ENCODE measurements at places on chromosomes 5 and 9.

DNA sequence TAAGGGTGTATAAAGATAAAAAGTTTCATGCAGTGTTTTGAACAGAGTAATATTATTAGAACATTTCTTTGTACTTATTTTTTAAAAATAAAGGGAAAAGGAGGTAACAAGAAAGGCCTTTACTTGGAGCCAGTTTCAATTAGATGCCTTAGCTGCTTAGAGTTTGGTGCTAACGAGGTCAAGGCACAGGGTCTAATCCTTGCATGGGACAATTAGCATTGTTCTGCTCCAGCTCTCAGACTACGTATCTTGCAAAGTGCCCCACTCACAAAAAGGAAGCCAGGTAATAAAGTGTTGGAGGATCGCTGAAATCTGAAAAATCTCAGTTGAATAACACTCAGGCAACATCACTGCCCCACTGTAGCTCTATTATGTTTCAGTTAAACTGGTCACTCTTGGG is 2011.3 kb downstream of the EFNA5 start:
- no peak for DNase-seq

DNA sequence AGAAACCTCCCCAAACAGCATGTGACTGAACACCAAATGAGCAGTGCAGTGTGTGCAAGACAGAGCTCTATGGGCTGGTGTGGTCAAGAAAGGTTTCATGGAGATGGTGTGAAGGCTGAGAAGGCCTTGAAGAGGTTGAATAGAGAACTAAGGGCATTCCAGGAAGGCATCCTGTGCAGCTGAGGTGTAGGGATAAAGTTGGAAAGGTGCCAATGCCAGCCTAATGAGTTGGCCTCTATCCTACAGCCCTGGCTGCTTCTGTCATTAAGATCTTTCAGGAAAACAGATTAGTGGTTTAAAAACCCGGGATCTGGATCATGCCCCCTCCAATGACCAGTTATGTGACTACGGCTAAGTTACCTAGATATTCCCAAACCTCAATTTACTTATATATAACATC is 4.0 kb downstream of the HDAC3 start:
- no peak for DNase-seq

DNA sequence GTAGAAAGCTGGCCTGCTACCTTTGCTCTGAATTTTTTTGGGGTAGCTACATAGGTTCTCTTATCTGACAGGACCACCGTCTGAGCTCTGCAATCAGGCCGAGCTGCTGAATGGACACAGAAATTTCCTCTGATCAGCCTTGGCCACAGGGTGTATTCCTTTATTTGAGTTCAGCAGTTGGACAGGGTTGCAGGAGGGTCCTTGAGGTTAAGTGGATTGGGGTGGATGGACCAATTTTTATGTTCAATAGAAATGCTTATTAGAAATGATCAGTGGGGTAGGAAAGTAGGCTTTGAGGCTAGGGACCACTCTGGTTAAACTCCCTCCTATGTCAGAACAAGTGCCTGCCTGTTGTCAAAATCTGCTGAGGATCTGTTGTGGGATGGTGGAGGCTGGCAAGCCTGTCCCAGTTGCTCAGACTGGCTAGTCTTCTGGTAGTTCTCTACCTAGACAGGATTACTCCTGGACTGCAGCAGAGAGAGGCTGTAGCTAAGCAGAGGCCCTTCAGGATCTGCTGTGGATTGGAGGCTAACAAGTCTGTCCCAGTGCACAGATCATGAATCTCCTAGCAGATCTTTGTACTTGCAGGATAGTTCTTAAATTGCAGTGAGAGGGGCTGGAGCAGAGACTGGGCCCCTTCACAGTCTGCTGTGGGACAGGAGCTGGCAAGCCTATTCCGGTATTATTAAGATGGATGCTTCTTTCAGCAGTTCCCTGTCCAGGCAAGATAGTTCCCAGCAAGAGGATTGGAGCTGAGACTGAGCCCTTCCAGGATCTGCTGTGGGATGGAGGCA is 18.0 kb downstream of the XRCC4 start:
- DNase-seq: no peak

DNA sequence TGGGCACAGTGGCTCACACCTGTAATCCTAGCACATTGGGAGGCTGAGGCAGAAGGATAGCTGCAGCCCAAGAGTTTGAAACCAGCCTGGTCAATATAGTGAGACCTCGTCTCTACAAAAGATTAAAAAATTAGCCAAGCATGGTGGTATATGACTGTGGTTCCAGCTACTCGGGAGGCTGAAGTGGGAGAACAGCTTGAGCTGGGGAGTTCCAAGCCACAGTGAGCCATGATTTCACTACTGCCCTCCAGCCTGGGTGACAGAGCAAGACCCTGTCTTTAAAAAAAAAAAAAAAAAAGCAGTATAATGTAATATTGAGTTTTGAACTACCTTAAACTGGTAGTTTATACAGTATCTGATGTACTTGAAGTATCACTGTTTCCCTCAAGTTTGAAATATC is 358.4 kb downstream of the EBF1 start:
- DNase-seq: no peak

- no peak for DNase-seq
These were observed 469.7 kb downstream of the PRELID2 start for GRCh38 chr5:145365464-145365863.

GRCh38 chr9:88056876-88057275 is 81.4 kb downstream of the SPATA31C2 start:
- DNase-seq: no peak

DNA sequence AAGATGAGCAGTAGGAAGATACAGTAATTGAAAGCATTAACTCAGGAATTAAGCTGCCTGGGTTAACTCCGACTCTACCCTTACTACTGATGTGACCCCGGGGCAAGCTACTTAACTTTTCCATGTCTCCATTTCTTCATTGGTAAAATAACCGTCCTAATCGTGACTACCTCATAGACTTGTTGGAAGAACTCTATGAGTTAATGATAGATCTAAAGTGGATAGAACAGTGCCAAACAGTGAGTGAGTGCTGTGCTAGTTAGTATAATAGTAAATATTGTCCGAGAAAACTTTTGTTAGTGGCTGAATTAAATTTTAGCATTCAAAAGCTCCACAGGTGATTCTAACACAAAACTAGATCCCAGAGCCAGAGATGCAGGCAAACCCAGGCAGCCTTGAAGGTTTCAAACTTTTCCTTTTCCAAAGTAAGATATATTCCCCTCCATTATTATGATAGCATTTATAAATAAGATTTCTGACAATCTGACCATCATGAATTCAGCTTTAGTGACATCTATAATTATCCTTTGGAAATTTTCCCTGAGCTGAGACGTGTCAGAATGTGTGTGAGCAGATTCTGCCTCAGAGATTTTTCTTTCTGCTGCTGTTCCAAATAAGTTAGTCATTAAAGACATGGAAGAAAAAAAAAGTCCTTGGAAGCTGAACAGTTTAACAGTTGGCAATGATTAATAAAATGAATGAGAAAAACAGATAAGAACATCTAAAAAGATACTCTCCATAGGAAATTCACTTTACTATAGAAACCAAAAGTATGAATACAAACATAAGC is 369.5 kb downstream of the PRELID2 start:
- DNase-seq: no peak

DNA sequence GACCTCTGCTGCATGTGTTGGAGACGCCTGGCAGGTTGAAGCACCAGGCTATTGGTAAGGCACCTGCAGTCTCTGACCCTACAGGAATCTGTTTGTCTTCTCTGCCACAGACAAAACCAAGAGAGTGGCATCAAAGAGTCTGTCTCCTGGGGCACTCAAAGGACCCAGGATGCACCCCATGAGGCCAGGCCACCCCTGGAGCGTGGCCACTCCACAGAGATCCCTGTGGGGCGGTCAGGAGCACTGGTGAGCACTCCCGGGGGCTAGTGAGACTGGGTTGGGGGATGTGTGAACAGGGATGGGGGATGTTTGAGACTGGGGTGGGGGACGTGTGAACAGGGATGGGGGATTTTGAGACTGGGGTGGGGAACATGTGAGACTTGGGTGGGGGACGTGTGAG is 240.3 kb downstream of the CACNA1B start:
- no peak for DNase-seq

GRCh38 chr9:4084435-4084818 is 215.4 kb downstream of the GLIS3 start:
- no peak for DNase-seq

DNA sequence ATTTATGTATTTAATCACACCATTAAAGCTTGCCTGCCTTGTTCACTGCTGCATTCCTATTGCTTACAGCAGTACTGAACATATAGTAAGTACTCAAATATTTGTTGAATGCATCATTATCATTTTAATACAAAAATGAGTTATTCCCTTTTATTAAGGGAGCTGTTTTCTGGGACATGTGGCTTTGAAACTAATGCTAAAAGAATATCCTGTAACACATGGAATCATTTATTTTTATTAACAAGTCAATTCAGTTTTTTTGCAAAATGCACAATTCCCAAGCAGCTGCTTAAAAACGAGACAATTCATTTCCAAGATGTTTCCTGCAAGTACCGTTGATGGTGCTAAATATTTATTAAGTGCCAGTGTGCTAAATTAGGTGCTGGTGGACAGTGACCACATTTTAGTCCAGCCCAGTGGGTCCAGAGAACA is 148.3 kb upstream of the NR3C1 start:
- DNase-seq: no peak

- peak; percentile 32 for DNase-seq
These were observed 4.9 kb downstream of the IRX2 start for GRCh38 chr5:2746561-2747032.

- no peak for DNase-seq
These were observed 2.2 kb downstream of the THBS4 start for GRCh38 chr5:80037366-80037765.

DNA sequence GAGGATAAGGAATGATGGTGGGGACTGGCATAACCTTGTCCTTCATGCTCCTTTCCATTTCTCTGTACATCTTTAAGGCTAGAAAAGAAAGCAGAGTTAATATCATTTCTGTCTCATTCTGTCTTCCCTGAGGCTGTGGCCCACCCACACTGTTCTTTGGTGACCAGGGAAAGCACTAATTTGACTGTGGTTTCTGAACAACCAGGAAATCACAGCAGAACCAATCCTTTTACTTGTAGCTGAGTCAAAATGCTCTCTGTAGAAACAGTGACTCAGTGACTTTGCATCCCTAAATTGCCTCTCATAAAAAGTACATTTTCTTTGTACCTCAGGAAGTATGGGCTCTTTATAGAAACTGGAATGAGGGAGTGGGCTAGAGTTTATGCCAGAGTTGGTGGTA is 28.1 kb downstream of the IL33 start:
- DNase-seq: no peak

GRCh38 chr5:181119105-181119504 is 11.9 kb downstream of the OR2V1 start:
- no peak for DNase-seq

DNA sequence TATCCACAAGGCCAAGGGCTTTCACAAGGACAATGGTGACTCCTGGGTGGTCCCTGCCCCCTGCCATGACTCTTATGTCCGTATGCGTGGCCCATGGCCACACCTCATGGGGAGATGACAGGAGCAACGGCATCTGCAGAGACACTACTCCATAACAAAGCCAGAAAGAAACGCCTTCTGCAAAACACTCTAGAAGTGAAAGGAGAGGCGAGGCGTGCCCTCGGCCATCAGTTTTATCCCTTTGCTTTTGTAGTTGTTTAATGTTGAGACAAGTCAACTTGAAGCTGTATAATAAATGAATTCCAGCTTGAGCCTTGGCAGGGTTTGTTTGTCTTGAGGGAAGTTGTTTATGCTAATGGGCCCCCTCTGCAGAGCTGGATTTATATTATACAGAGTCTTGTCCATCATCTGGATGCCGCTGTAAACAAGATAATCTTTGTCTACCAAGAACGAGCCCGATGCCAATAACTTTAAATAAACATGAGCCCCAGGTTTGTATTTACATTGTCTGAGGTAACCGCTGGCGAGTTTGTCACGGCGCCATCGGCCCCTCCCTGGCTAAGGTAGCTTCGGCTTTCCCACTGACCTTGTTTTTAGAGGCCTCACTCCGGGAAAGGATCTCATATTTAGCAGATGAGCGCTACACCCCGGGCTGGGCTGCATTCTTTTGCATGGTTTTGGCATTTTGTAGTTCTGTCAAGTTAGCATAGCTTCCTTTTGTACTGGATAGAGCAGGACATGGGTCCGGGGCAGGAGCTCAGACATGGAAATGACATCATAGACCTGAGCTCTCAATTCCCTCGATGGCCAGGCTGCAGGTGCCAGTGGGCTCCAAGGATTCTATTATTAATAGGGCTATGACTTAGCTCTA is 165.3 kb downstream of the ERCC6L2 start:
- DNase-seq: no peak

- no peak for DNase-seq
These were observed 927.6 kb upstream of the DMAC1 start for GRCh38 chr9:8727191-8727590.

- no peak for DNase-seq
These were observed 42.5 kb upstream of the ALDH1A1 start for GRCh38 chr9:72995131-72996024.

DNA sequence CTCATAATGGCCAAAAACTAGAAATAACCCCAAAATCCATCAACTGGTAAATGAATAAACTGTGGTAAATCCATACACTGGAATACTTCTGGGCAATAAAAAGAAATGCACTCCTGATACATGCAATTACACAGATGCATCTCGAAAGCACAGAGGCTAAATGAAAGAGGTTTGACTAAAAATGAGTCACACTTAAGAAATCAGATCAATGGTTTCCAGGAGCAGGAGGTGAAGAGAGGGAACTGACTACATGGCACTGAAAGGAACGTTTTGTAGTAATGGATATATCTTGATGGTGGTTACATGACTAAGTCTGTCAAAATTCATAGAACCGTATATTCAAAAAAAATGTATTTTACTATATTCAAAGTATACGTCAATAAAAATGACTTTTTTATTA is 42.4 kb downstream of the STRBP start:
- no peak for DNase-seq

- no peak for DNase-seq
These were observed 9.7 kb downstream of the SEMA6A start for GRCh38 chr5:116564756-116565490.

DNA sequence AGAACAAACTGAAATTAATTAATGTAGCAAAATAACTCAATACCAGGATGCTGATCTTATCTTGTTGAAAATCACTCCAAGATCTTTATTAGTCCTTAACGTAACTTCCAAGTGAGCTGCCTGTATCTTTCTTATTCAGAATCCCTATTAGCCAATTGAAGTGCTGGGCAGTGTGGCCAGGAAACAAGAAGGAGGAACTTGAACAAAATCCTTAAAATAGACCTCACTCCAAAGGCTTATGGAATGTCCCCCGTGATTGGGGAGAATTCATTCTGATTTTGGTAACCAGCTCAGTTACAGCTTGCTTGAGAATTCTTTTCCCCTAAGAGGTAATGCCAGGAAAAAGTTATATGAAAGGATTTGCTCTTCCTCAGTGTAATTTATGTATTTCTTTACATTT is 171.0 kb downstream of the DEPDC1B start:
- DNase-seq: no peak

Data from RKO (cell line).